ENCODE measurements at places on chromosomes 3 and 15.

- DNase-seq, result no peak
These were observed 36.1 kb upstream of the CTXND1 start for GRCh38 chr15:80288131-80288530.

DNA sequence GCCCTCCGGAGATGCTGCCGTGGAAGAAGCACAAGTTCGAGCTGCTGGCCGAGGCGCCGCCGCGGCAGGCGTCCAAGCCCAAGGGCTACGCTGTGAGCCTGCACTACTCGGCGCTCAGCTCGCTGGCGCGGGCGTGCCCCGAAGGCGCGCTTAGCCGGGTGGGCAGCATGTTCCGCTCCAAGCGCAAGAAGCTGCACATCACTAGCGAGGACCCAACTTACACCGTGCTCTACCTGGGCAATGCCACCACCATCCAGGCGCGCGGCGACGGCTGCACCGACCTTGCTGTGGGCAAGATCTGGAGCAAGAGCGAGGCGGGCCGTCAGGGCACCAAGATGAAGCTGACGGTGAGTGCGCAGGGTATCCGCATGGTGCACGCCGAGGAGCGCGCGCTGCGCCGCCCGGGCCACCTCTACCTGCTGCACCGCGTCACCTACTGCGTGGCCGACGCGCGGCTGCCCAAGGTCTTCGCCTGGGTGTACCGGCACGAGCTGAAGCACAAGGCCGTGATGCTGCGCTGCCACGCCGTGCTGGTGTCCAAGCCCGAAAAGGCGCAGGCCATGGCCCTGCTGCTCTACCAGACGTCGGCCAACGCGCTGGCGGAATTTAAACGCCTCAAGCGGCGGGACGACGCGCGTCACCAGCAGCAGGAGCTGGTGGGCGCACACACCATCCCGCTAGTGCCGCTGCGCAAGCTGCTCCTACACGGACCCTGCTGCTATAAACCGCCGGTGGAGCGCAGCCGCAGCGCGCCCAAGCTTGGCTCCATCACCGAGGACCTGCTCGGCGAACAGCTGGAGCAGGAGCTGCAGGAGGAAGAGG is 1.3 kb downstream of the FAM43A start:
- DNase-seq, result peak; percentile 53

GRCh38 chr15:49815950-49816349 is 195.1 kb downstream of the DTWD1 start:
- no peak for DNase-seq

DNA sequence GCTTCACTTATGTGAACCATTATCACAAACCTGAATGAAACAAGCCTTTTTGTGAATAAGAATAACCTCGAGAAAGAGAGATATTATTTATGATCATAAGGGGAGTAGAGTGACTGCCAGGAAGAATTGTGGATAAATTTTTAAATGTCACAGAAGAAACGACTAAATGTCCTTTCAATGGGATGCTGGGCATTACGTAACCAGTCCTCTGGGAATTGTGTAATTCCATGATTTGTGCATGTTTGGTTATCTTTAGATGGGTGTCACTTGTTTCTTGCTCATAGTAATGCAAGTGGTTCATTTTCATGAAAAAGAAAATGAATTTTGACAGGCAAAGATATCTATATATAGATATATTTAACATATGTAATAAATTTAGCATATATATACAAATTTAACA is 379.5 kb upstream of the AGTR1 start:
- DNase-seq, result no peak

GRCh38 chr3:64343689-64344430 is 118.6 kb upstream of the PRICKLE2 start:
- no peak for DNase-seq

DNA sequence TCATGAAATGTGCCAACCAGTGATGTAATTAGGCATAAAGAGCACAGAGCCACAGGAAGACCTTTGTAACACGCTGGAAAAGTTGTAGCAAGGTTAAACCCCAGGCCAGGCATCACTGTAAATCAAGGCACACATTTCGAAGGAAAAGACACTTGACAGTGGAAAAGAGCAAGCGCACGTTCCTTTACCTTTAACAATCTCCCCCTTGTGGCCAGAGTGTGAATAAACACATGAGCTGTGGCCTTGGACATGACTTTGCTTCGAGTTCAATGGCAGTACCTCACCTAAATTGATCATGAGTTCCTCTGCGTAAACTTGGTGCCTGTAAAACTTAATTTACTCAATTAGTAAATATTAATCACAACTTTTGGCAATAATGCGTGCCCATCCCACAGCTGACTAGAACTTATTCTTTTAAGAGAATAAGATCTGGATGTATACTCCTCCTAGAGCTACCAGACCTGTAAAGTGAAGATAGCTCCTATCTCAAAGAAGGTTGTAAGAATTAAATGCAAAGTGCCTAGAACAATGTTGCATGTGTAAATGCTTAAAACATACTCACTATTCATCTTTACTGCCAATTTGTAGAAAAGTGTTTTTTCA is 757.0 kb upstream of the NECTIN3 start:
- peak; percentile 65 for DNase-seq

DNA sequence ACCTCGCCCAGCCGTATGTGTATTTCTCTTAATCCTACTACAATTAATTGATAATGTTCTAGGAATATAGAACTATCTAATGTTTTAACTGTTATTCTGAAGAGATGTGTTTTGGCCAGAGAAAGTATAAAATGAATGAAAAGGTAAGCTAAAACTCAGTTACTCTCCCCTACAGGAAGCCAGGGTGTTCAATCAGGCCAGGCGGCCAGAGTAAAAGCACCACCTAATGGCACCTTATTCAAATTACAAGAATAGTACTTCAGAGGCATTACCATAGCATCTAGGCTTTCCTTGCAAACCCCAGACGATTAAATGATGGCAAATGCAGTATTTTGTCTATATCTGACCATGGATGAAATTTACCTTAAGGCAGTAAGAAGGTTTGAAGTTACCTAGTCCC is 10.4 kb downstream of the SLC12A8 start:
- peak; percentile 16 for DNase-seq

GRCh38 chr3:13134166-13134878 is 61.1 kb upstream of the IQSEC1 start:
- no peak for DNase-seq

- no peak for DNase-seq
These were observed 142.8 kb upstream of the ROBO2 start for GRCh38 chr3:76897076-76897475.

DNA sequence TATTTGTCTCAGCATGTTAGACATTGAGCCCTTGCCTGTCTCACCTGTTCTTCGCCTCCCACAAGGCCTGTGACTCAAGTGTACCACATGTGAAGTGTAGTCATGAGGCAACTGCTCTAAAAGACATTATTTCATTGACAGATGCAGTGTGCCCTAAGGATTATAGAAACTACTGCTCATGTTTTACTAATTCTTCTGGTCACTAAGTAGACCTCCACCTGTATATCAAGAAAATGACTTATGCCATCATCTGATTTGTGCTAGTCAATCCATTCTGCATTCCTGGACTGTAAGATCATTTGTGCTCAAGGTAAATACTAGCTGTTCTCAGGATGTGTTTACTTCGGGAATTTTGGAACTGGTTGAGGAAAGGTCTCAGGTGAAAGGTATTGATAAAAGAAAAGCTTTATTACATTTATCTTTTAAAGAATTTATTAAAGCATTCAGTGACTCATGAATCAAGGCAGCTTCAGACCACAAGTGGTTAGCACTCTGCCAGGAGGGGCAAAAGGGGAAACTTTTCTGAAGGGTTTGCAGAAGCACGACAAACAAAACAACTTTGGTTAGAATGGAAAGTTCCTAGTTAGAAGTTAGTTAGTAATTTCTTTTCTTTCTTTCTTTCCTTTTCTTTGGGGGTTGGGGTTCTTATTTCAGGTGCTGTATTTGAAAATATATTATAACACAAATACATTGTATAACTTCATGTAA is 465.3 kb upstream of the CBLB start:
- DNase-seq, result no peak

GRCh38 chr3:33453331-33453761 is 13.1 kb upstream of the UBP1 start:
- no peak for DNase-seq

DNA sequence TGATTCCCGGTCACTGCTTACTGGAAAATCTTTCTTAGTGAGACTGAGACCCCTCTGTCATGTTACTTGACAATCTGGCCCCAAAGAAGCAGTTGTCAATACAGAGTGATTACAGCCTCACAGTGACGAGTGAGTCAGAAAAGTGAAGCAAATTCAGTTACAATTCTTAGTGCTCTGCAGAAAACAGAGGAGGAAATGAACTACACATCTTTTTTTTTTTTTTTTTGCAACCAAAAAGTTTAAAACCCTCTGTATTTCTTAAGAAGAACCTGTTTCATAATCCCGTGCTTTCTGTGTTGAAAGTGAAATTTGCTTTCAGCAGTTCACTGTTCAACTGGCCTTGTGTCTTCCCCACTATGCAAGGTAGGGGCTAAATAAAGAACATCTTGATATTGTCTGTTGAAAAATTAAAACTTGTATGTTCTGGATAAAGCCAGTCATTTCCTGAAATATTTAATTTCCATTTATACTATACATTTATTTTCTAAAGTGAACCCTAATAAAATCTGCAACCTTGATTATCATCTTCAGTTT is 1.9 kb downstream of the AQP9 start:
- no peak for DNase-seq

DNA sequence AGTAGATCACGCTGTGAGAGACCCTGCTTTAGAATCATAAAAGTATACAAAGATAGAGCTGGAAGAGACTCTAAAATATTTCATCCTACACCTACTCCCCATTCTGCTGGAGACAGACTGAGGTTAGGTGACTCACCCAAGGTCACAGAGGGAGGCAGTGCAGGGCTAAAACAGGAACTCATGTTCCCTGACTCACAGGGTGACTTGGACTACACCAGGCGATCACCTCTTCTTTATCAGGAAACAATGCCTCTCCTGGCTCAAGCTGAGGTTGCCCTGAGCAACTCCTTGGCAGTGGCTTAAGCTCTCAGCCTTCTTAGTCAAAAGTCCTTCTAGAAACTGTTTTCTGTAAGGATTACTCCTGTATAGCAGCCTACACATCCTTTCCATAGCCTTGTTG is 26.4 kb upstream of the TNFAIP8L3 start:
- no peak for DNase-seq

DNA sequence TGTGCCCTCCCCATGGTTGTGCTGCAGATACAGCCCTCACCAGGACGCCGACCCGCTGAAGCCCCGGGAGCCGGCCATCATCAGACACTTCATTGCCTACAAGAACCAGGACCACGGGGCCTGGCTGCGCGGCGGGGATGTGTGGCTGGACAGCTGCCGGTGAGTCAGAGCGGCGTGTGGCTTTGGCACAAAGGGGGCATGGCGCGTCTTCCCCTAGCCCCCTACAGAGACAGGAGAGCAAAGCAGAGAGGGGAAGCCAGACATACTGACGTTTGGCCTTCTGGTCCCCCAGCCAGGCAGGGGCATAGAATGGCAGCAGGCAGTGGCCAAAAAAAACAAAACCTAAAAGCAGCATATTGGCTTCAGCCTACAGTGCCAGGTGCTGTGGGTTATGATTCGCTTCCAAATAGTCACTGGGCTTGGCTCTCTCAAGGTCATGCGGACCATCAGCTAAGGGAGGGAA is 64.0 kb downstream of the MESD start:
- DNase-seq, result no peak

- DNase-seq, result no peak
These were observed 491.8 kb downstream of the SQOR start for GRCh38 chr15:46126581-46126980.

DNA sequence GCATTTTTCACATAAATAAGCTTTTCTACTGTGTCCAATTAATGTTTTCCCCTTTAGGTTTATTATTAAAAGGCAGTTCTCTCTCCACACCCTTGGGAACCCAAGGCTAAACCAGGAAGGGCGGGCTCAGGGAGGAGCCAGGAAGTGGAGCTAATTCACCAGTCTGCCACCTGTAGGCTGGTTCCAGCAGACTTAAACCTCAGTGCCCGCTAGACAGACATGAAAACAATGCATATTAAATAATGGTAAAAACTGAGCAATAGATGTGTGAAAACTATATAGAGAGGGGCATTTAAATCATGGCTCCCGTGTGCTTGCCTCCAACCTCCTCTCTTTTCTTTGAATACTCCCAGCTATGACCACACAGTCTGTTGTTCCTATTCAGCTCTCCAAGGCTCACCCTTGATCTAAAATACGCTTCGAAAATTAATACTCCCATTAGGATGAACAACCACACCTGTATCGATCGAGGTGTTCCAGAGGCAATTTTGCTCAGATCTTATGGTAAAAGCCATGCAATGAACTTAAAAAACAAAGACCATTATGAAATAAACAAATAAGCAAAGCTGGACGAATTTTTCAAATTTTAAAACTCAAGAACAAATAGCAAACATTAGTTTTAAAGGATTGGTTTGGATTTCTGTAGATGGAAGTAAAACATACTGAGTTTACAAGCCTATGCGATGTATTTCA is 253.3 kb downstream of the TJP1 start:
- DNase-seq, result peak; percentile 6

GRCh38 chr3:149330609-149331331 is 2.7 kb downstream of the TM4SF18 start:
- DNase-seq, result no peak

- DNase-seq, result peak; percentile 17
These were observed 44.1 kb downstream of the LIPC start for GRCh38 chr15:58475573-58476524.

DNA sequence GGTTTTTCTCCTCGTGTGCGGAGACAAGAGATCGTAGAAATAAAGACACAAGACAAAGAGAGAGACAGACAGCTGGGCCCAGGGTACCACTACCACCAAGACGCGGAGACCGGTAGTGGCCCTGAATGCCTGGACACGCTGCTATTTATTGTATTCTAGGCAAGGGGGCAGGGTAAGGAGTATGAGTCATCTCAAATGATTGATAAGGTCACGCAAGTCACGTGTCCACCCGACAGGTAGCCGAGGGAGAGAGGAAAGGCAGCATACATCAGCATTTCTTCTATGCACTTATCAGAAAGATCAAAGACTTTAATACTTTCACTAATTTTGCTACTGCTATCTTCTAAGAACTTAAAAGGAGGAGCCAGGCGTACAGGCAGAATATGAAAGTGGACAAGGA is 28.2 kb downstream of the MYL3 start:
- DNase-seq, result no peak

DNA sequence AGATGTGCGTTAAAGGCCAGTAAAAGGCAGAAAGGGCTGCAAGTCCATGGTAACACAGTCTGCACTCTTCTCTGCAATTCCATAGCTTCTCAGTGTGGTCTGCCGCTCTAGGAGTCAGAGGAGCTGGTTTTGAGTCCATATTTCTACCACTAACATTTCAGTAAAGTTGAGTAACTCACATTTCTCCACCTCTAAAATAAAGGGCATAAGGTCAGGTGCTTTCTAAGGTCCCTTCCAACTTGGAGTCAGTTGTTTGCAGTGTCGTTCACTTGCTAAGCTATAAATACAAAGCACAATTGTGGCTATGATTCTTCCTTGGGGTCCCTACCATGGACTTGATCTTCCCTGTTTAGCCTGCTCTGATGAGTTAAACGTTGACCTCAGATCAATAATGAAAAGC is 171.1 kb downstream of the P3H2 start:
- DNase-seq, result no peak

Measured in OCI-LY7 (cell line).